Tibial nerve (tissue), 4 donors: ENCODE measurements at places on chromosomes 12 and 14. TPM values are rescaled to one million over a fixed set of nuclear protein-coding genes. Genes with fewer than 3 reads are reported as not detected.

TPH2 gene
- total RNA-seq: not detected

SRGAP1 gene
- 21.8 TPM for total RNA-seq

APOLD1 gene
- total RNA-seq: 138 TPM

KERA gene
- total RNA-seq: not detected

BCL11B gene
- total RNA-seq: 0.22 TPM

CCDC196 gene
- not detected for total RNA-seq

NEUROD4 gene
- total RNA-seq: not detected

NPFF gene
- not detected for total RNA-seq

INHBE gene
- total RNA-seq: not detected

AQP2 gene
- not detected for total RNA-seq

SPTLC2 gene
- 28.6 TPM for total RNA-seq

TCL1B gene
- total RNA-seq: not detected

RNF212B gene
- not detected for total RNA-seq

CELA1 gene
- not detected for total RNA-seq

CCDC198 gene
- total RNA-seq: not detected

LRP1 gene
- 410 TPM for total RNA-seq

MIP gene
- total RNA-seq: not detected

CYP27B1 gene
- total RNA-seq: not detected

GAPDH gene
- 1,660 TPM for total RNA-seq

E2F7 gene
- not detected for total RNA-seq

C12orf56 gene
- 8.7 TPM for total RNA-seq

PGF gene
- total RNA-seq: 22.6 TPM

EID3 gene
- 9.6 TPM for total RNA-seq

PRPH gene
- not detected for total RNA-seq

METTL25 gene
- total RNA-seq: 6.1 TPM

PAN2 gene
- total RNA-seq: 50.1 TPM

GLIPR1L1 gene
- total RNA-seq: not detected

BATF gene
- total RNA-seq: not detected

TSPAN11 gene
- total RNA-seq: 20.7 TPM

BCL2L14 gene
- not detected for total RNA-seq

VCPKMT gene
- 6.1 TPM for total RNA-seq

FKBP4 gene
- total RNA-seq: 35.5 TPM

ALX1 gene
- not detected for total RNA-seq

TEX52 gene
- not detected for total RNA-seq

EFS gene
- 31.8 TPM for total RNA-seq

DBX2 gene
- total RNA-seq: not detected

DPPA3 gene
- not detected for total RNA-seq

TAS2R42 gene
- total RNA-seq: not detected

MSI1 gene
- not detected for total RNA-seq

POLR3B gene
- 21.0 TPM for total RNA-seq

PMCH gene
- not detected for total RNA-seq

TAS2R13 gene
- 11.6 TPM for total RNA-seq

JAG2 gene
- total RNA-seq: 13.8 TPM

NRL gene
- total RNA-seq: 4.8 TPM

NOVA1 gene
- total RNA-seq: 32.9 TPM

HNF1A gene
- total RNA-seq: not detected
